ENCODE measurements at places on chromosomes 11 and 22.

- DNase-seq, result no peak
Measured at GRCh38 chr11:44989831-44990566, 39.3 kb upstream of the TP53I11 start.

DNA sequence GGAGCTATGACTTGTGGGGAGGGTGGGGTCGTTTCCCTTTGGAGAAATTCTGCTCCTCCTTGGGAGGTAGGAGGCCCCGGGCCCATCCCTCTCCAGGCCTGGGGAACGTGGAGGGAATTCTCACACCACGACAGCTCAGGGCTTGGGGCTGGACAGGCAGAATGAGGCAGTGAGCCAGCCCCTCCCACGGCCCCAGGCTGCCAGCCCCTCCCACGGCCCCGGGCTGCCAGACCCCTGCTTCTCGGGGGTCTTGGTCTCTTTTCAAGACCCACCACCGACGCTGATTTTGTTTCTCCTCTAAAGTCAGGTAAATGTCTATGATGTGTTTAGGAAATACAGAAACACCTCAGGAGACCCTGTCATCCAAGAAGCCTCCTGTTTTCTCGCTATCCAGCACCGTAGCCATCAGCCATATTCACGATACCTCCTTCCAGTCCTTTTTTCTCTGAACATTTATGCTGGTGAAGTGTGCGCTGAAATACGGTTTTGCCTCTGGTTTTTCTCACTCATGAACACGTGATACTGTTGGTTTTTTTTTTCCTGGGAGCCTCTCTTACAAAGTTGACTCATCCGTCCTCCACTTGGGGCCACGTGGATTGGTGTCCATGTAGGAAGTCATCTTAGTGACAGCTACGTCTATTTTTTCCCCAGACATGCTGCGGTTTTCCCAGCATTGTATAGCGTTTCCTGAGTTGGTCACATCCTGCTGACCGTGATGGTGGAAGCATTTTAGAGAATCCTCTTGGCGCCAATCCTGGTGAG is 1219.6 kb downstream of the BRD1 start:
- DNase-seq, result no peak

GRCh38 chr22:48492366-48493320 is 1335.0 kb downstream of the BRD1 start:
- peak; percentile 80 for DNase-seq

DNA sequence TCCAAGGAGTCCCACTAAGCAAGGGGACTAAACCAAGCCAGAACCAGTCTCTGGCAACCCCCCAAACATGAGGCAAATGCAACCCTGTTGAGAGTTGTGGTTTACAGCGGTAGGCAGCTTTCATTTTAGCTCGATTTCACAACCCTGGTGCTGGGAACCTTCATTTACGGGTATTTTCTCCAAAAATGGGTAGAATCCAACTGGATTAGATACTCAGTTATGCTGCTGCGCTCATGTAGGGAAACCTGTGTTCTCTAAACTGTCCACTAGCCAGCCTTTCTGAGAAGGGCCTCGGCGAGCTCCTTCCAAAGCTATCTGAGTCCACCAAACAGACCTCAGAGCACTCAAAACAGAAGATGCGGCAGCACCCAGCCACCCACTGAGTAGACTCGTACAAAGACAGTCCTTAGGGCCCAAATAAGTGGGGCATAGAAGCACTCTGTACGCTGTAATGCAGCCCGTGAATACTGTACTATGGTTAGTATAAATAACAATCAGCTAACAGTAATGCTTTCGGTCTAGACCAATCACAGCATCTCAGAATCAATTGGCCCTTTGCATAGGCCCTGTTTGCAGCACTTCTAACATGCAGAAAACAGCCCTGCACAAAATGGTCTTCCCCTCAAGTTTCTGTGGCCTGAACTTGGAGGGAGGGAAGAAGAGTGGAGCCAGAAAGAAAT is 104.7 kb downstream of the ETS1 start:
- no peak for DNase-seq

DNA sequence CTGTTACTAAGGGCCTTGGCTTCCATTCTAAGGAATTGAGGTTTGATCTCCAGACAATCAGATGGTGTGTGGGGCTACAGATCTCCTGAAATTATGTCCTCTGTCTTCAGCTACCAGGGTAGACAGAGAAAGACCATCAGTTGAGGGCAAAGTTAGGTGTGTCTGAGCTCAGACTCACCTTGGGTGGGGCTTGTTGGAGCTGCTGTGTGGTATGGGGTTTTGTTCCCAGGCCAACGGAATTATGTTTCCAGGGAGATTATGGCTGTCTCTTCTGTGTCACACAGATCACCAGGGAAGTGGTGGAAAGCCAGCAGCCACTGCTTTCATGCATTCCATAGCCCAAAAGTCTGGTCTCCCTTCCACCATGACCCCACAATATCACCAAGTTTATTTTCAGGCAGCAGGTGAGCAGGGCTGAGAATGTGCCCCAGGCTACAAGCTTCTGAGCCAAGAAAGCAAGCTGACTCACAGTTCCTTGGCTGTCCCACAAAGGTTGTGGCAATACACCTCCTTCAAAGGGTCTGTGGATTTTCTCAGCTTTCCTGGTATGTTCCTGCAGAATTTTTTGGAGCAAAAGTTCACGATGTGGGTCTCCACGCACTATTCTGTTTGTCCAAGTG is 714.9 kb downstream of the LUZP2 start:
- DNase-seq, result no peak

DNA sequence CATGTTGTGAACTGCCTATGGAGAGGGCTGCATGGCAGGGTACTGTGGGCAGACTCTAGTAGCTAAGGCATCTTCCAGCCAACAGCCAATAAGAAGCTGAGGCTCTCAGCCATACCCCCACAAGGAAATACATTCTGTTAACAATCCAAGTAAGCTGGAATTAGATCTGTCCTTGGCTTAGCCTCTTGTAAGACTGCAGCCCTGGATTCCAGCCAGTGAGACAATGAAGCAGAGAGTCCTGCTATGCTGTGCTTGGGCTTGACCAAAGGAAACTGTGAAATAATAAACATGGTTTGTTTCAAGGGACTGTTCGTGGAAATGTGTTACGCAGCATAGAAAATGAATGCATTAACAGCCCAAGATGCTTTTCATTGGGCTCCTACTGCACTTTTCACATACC is 1097.4 kb upstream of the CCDC90B start:
- DNase-seq, result no peak

DNA sequence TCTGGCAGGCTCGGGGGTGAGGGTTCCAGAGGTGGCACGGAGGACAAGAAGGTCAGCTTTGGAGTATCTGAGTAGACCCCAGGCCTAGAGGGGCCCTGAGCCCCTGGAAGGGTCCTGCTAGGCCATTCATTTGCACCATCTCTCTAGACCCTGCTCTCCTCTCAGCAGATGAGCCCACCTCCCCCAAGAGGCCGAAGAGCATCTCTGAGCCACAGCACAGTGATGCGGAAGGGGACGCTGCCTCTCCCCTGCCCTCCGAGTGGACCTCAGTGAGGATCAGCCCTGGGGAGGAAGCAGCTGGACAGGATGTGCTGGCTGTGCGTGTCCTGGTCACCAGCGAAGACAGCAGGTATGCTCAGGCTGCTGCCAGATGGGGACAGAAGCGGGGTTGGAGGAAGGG is 101.6 kb upstream of the PARVA start:
- no peak for DNase-seq

GRCh38 chr22:37242395-37242918 is 1.6 kb downstream of the RAC2 start:
- peak; percentile 41 for DNase-seq
